Endothelial cell (in vitro differentiated cells): ENCODE measurements at places on chromosomes 4 and X.

DNA sequence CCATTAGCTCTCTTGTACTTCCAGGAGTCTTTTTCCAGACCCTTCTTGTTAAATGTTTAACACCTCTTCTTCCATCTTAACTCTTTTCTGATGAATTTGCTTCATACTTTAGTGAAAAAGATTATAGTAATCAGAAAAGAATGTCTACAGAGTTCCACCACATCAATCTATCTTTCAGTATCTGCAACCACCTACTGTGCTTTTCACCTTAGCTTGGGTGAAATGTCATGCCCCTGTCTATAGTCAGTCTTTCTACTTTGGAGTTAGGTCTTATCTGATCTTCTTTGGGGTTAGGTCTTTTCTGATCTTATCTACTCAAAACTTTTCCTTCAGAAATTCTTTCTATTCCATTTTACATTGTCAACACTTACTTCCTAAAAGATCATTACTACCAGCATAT is 1310.2 kb downstream of the PCDH7 start:
- DNase-seq = no peak

DNA sequence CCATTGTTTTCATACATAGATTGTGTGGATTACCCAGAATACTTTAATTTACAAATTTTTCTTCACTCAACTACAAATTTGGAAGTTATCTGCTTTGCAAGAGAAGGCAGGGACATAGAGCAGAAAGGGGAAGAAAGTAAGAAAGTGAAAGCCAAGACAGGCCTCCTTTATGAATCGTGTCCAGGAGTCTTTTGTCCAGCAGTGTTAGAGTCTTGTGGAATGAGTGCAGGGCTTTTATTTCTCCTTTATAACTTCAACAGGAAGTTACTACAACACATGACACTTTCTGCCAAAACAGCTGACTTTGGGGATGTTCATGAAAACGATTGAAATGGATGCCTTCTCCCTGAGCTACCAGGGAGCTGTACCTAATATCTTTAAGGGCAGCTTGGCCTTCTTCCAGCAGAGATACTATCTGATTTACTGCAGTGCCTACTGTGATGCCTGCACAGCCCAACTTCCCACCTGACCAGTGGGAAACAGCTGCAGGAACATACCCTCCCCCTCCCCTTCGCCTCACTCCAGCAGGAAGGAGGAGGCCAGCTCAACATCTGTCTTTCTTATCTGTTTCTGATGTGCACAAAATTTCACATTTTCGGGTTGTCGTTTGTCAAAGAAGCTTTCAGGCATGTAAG is 557.7 kb upstream of the SLIT2 start:
- peak; percentile 34 for DNase-seq

DNA sequence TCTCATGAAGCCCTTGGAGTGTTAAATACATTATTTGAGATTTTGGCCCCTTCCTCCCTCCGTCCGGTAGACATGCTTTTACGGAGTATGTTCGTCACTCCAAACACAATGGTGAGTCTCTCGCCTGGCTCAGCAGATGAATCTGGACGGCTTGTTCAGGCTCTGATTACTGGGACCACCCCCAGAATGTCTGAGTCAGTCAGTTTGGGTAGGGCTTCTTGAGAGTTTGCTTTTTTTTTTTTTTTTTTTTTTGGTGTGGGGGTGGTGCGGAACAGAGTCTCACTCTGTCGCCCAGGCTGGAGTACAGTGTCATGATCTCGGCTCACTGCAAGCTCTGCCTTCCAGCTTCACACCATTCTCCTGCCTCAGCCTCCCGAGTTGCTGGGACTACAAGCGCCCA is 62.4 kb upstream of the MSANTD1 start:
- no peak for DNase-seq

GRCh38 chrX:31500921-31501320 is 429.1 kb upstream of the FTHL17 start:
- no peak for DNase-seq

DNA sequence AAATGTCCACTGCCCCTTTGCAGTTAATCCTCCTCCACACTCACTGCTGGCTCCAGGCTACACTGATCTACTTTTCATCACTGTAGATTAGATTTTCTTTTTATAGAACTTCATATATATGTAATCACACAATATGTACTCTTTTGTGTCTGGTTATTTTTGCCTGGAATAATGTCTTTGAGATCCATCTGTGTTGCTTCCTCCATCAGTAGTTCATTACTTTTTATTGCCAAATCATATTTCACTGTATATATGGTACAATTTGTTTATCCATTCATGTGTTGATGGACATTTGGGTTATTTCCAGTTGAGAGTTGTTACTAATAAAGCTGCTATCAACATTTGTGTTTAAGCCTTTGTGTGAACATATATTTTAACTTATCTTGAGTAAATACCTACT is 126.4 kb upstream of the SMIM10 start:
- no peak for DNase-seq

DNA sequence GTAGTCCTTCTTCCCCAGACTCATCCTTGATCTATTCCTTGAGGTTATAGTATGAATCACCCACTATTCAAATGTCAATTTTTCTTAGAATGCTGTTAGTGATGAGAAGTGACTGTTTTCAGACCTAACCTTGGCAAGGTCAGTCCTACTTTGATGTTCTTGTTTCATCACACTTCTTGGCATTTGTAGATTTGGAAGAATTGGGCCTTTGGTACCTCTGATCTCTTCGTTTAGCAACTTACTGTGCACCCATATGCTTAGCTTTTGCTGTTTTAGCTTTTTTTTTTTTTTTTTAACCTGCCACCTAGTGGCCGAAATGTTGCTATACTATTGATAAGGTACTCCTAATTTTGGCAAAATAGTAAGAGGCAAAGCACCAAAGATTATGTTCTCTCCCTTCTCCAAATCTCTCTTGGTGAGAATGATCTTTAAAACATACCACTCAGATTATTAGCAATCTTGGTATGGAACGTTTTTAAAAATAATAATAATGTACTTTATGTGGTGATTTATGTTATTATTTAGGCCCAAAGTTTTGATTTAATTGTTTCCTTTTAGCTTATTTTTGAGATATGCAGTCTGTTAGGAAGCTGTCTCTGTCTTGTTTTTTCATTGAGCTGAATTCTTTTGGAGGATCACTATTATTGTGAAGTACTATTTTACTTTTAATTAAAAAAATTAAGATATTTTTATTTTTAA is 16.6 kb downstream of the DCK start:
- DNase-seq = no peak

DNA sequence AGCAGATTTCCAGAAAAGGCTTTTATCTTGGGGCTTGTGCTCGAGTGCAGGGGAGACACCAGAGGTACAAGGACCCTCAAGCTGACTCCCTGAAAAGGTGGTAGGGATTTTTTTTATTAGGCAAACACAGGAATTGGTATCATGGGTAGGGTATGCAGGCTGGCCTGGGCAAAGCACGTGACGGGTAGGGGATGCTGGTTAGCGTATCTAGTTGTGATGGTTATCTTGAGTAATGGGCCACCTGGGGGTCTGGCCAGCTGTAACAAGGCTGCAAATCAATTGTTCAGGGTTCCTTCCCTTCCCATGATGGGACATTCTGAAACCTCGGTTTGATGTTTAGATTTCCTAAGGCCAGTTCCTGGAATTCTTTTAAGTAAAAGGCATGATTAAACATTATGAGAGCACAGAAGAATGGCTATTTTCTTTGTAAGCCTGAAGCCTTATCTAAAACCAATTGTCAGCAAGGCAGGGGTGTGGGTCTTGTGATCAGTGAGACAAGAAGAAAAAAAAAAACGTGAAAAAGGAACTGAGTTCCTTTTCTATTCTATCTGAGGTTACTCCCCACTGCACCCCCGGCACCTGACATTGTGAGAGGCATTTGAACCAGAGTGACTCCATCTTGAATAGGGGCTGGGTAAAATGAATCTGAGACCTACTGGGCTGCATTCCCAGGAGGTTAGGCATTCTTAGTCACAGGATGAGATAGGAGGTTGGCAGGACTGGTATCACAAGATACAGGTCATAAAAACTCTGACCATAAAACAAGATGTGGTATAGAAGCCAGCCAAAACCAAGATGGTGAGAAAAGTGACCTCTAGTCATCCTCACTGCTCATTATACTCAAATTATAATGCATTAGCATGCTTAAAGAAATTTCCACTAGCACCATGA is 64.2 kb upstream of the S100G start:
- DNase-seq = no peak

- DNase-seq = no peak
Observed at GRCh38 chr4:111960241-111960667, 185.0 kb upstream of the FAM241A start.

GRCh38 chr4:107689912-107690587 is 30.0 kb downstream of the PAPSS1 start:
- no peak for DNase-seq

DNA sequence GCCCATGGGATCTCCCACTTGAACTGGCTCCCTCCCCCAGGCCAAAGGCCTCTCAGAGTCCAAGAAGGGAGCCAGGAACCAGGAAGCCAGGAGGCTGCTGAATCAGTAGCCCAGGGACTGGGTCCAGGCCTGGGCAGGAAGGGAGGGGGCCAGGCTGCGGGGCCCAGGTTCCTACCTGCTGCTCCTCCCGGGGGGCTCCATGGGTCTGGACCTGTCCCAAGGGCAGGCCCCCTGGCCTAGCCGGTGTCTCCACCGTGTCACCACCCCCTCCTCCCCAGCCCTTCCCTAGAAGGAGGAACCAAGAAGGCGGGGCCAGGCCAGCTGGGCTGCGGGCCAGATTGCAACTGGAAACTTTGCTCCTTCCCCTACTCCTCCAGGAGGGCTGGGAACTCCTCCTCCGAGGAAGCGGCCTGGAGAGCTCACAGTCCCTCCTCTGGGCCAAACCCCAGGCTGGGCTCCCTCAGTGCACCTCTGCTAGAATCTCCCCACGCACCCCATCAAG is at the start of gene IQSEC2:
IQSEC2 (minus strand) TSS at position 264 of the 502 bp plus-strand sequence.
- DNase-seq = peak; percentile 16

- no peak for DNase-seq
Observed at GRCh38 chr4:138222046-138222445, 20.1 kb downstream of the SLC7A11 start.

GRCh38 chr4:140466146-140466545 is 31.9 kb downstream of the MGAT4D start:
- DNase-seq = no peak

DNA sequence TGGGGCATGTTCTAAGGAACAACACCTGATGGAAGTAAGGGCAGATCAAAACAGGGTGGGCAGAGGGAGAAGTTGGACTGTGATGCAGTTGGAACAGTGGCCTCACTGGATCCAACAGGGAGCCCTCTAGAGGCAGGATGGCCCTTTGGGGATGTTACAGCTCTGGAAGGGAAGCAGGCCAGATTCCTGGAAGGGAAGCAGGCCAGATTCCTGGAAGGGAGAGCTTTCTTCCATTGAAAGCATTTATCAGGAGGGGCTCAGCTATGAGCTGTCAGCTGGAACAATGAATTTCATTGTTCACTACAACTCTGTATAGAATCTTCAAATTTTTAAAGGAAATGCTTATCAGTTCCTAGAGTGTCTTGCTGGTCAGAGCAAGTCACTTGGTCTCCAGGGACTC is 17.7 kb downstream of the IL15 start:
- peak; percentile 70 for DNase-seq

DNA sequence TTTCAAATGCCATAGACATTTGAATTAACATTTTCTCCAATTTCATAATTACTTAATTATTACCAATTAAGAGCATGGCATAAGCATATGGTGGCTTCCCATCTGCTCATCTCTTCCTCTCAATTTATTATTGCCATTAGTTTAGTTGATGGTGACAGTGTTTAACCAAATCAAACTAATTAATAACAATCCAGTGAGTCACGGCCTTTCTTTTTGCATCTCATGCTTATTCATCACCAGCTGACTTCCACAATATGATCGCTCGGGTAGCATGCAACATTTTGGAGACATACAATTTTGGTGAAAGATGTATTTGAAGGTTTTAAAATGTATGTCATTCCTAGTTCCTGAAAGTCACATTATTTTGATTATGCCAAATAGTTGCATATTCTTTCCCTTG is 172.8 kb upstream of the TACR3 start:
- no peak for DNase-seq

- no peak for DNase-seq
Observed at GRCh38 chrX:136491832-136492231, 4.1 kb downstream of the BRS3 start.

DNA sequence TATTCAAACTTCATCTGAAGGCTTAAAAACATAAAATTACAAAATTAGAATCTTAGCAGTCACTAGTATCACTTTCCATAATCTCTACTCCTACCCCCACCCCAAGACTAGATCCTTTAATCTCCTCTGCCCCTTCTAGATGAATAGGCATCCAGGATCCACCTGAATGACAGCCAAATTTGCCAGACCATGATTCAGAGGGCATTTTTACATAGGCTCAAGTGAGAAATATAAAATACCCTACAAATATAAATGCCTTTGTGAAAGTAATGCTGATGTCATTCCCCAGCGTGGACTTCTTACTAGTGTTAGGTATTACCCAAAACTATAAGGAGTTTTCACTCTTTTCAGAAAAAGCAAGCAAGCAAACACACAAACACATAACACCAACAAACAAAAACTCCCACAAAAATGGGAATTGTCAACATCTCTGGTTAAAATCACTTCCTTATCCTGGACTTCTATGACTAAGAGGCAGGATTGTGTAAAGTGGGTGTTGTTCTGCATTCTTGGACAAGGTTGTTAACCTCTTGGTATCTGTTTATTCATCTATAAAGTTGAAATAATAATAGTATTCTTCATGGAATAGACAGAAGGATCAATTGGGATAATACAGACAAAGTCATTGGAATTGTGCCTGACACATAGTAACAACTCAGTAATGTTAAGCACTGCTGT is 51.3 kb upstream of the TMPRSS11F start:
- DNase-seq = no peak

DNA sequence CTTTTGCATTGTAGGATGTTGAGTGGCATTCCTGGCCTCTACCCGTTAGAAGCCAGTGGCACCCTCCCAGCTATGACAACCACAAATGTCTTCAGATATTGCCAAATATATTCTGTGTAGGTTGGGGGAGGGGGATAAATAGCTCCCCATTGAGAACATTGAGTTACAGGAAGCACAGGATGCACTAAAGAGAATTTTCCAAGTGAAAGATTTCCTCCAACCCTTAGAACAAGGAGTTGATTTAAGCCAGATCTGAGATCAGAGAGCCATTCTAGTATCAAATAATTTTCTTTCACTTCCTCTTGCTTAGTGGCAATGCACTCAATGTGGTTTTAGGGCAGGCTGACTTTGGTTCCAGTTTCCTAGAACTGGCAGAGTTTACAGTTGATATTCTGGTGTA is 436.6 kb downstream of the C4orf33 start:
- DNase-seq = no peak

- no peak for DNase-seq
Observed at GRCh38 chrX:24594501-24594900, 52.6 kb downstream of the PCYT1B start.
